ENCODE measurements at places on chromosomes 7 and 10.

DNA sequence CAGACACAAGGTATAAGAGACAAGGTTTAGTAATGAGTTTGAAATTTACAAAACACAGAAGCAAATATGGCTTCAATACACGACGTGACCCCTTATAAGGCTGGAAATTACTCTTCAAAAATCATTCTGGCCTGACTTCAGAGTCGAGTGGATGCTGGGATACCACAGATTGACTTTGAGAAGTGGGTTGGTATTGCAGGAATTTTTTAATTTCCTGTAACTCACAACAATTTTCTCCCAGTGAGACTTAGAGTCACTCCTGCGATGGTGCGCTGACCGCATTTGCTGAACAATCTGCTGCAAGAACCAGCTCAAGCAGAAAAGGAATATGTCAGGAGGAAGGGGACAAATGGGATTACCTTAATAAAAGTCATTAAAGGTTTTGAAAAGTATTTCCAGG lies 132.1 kb downstream of the EMX2 start:
- DNase-seq, result no peak

GRCh38 chr10:74586088-74586585 lies 240.3 kb upstream of the KAT6B start:
- DNase-seq, result no peak

DNA sequence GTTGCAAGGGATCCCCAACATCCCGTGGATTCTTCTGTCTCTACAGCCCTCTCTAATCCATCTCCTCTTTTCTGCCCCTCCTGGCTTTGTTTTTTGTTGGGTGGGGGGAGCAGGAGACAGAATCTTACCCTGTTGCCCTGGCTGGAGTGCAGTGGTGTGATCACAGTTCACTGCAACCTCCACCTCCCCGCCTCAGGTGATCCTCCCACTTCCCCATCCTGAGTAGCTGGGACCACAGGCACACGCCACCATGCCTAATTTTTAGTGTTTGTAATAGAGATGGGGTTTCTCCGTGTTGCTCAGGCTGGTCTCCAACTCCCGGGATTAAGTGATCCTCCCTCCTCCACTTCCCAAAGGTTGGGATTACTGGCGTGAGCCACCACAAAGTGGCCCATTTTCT lies 121.8 kb downstream of the MYL10 start:
- no peak for DNase-seq

GRCh38 chr7:150631084-150631826 lies 930 bp downstream of the GIMAP6 start:
- peak; percentile 45 for DNase-seq

- no peak for DNase-seq
Observed at GRCh38 chr10:6667150-6667549, 87.1 kb upstream of the PRKCQ start.

- no peak for DNase-seq
Observed at GRCh38 chr10:113788604-113789083, 37.2 kb downstream of the PLEKHS1 start.

GRCh38 chr7:157010588-157011332 lies at the start of gene MNX1:
TSS of gene MNX1 (minus strand) at chr7:157010663. CDS start at chr7:157010350, 313 bp downstream.
- peak; percentile 89 for DNase-seq

DNA sequence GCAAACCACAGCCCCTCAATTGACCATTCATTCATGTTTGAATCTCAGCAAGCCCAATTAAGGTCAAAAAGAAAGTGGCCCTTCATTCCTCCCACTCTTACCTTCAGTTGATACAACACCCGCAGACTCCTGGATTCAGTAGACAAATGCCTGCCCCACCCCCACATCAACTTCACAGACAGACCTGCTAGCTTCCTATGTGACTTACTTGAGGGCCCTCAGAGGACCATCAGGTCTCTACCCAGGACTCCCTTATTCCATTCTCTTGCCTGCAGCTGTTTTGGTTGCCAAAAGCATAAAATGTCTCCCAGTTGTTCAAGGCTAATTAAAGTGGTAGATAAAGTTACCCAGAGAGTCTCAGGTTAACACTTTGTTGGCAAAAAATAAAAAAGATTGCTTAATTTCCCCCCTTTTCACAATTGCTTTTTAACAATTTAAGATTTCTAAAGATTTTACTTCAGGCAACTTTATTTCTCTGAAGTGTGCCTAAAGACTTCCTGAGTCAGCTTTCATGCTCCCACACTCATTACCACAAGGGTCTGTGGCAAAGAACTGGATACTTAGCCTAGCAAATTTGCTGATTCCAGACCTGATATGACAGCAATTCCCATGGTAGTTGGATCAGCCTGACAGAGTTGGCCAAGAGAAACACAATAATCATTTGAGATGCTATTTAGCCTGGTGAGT lies 3.3 kb upstream of the MTERF1 start:
- DNase-seq, result no peak

All from GDM1 (cell line).